Renal pelvis (tissue), 12 donors: ENCODE measurements at places on chromosomes 6 and 20.

- no peak for DNase-seq
Observed at GRCh38 chr20:50041246-50041873, 58.6 kb downstream of the SNAI1 start.

- no peak for DNase-seq
Observed at GRCh38 chr20:58684291-58684690, 8.3 kb upstream of the NPEPL1 start.

DNA sequence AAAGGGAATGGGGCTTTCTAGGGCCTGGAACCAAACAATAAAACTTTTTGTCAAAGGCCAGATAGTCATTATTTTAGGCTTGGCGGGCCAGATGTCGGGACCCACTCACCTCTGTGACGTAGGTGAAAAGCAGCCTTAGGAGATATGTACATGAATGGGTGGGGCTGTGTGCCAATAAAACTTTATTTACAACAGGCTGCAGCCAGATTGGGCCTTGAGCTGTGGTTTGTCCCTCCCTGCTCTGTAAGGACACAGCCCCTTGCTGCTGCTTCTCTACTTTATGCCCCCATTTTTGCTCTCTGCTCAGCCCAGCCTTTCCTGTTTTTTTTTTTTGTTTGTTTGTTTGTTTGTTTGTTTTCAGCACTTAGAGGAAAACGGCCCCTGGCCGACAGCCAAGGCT, 32.7 kb downstream of the CDH4 start:
- no peak for DNase-seq

DNA sequence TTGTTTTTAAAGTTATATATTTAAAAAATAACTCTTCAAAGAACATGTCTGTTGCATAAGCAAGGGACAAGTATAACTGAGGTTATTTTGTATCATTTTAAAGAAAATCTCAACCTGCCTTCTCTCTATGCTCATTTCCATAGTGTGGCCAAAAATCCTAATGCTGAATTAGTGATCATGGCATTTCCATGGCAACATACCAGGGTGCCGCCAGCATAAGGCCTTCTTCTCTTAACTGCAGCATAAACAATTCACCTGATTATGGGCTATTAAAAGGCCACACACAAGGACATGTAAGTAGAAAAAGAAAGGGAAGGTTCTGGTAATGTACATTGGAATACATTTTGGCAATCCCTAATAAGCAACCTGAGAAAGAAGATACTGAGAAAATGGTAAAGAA, 95.1 kb upstream of the RNF217 start:
- no peak for DNase-seq

DNA sequence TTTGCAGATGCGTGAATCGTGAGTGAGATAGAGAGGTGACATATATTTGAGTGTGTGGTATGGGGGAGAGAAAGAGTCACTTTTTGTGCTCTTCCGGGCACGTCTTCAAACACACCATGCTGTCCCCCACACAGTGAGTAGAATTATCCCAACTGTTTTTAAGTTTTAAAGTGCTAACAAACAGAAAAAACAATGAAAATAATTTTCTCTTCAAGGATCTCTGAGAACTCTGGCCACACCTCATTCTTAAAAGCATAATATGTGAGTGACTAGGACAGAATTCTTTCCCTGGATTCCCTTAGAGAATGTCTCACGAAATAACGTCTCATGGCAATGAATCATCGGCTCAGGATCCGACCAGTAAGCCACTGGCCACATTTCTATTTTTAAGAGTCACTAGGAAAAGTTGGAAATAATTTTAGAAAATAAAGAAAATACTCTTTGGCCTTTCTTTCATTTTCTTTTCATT, 235.7 kb upstream of the ZNF217 start:
- DNase-seq: peak; percentile 14

GRCh38 chr20:22499515-22500166, 84.7 kb downstream of the FOXA2 start:
- DNase-seq: no peak

DNA sequence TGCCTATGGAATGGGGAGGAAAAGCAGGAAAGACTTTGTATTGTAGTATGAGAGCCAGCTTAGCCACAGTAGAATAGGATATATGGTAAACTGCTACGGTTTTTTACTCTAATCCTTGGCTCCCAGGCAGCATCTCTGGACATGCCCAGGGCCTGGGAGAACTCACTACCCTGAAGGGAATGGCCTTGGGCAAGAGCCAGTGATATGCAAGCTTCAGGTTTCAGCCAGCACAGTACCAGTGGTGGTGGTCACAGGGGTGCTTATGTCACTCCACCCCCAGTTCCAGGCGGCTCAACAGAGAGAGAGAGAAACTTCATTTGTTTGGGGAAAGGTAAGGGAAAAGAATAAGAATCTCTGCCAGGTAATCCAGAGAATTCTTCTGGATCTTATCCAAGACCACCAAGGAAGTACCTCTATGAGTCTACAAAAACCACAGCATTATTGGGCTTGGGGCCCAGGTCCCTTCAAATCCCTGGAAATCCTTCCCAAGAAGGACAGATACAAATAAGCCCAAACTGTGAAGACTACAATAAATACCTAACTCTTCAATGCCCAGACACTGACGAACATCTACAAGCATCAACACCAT, 121.2 kb downstream of the THBS2 start:
- DNase-seq: no peak

GRCh38 chr6:102717737-102718456, 1324.4 kb downstream of the GRIK2 start:
- no peak for DNase-seq

DNA sequence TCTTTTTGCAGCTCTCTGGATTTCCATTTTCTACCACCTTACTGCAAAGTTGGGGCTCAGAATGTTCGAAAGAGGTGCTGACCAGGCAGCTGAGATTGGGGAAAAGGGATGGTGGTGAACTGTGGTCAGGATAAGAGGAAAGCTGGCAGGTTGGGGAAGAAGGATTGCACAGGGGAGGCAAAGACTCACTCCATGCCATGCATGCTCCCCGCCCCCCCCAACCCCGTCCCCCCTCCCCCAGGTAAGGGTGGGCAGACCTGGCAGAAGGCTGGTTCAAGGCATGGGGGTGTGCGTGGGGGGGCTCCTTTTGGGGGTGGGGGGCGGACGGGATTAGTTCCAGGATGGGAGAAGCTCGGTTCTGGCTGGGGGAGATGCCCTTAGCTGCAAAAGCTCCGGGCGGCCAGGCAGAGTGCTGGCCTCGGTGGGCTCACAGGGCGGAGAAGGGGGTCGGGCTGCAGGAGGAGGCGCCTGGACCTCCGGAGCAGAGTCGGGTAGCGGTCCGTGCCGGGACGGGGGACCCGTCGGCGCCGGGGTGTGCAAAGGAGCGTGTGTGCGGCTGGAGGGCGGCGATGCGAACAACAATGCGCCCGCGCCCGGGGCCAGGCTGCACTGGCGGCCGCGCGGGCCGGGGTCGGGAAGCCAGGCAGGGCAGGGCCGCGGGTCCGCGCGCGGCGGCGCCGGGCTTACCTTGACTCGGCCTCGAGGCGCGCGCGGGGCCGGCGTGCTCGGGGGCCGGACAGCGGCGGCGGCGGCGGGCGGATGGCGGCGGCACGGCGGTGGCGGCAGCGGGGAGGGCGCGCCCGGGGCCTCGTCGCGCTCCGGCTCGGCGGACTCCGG, 880 bp downstream of the ADNP start:
- DNase-seq: no peak

GRCh38 chr6:11497881-11498280, 39.7 kb upstream of the TMEM170B start:
- DNase-seq: no peak

DNA sequence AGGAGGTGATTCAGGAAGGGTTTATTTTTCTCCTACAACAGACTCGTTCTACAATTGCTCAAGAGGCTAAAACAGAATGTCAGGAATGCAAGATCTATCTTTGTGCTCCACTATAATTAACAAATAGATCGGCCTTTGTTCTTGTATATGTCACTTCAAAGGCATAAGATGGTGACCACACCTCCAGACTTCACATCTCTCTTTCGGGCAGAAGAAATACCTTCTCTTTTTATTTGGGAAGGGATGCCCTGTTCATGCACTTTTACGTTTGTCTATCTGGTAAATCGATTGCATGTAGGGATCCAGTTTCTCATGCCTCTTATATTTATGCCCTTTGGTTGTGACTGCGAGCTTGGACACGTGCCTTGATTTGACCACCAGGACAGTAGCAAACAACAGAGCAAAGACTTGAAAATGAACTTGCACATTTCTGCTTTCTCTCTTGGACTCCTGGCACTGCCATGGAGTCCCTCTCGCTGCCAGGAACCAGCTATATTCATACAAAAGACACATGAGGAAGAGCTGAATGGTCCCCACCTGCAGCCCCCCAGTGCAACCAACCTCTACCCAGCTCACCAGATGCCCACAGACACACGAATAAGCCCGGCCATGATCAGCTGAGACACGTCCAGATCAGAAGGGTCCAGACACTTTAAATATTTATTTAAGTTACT, 219.8 kb upstream of the STXBP5 start:
- DNase-seq: no peak

- no peak for DNase-seq
Observed at GRCh38 chr20:47970282-47970903, 185.1 kb upstream of the SULF2 start.

GRCh38 chr6:162864911-162865310, 137.1 kb downstream of the PACRG start:
- DNase-seq: no peak

DNA sequence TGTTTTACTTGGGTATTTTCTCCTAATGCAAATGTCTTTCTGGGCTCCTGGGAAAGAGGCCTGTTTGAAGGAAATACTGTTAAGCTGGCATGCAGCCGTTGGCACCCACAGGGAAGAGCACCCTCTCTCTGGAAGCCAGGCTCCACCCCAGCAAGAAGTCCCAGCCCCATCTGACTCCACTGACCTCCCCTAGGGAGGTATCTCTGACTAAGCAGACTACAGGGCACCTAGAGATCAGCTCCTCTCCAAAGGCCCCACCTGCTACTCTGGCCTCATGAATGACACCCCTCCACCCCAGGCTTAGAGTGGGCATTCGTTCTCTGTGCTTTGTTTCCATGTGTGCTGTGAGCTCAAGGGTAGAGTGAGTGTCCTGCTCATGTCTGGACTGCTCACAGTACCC, 6.4 kb upstream of the MDGA1 start:
- DNase-seq: no peak

GRCh38 chr20:64229507-64230061, 26.0 kb upstream of the PCMTD2 start:
- no peak for DNase-seq

DNA sequence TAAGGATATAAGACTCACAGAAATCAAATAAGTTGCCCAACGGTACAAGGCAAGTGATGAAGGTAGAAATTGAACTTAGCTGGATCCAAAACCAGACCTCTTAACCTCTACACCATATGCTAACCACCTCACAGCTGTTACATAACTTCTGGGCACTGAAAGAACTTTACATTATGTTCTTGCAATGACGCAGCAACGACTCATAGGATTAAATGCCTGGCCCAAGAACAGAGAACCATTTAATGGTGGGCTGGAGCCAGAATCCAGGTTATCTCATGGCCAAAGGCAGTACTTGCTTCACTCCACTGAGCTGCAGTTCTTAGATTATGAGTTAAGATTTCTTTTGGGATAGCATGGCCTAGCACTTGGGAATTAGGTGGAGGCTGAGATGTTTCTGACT, 4.4 kb downstream of the TRMT6 start:
- no peak for DNase-seq

- DNase-seq: no peak
Observed at GRCh38 chr6:117270843-117271507, 5.6 kb downstream of the VGLL2 start.
